ENCODE measurements at places on chromosomes 7 and 10.

- peak; percentile 77 for DNase-seq
Observed at GRCh38 chr7:96321658-96322372, at the start of gene SLC25A13. TSS of gene SLC25A13 (minus strand) at chr7:96322098. CDS start at chr7:96321956, 142 bp downstream.

DNA sequence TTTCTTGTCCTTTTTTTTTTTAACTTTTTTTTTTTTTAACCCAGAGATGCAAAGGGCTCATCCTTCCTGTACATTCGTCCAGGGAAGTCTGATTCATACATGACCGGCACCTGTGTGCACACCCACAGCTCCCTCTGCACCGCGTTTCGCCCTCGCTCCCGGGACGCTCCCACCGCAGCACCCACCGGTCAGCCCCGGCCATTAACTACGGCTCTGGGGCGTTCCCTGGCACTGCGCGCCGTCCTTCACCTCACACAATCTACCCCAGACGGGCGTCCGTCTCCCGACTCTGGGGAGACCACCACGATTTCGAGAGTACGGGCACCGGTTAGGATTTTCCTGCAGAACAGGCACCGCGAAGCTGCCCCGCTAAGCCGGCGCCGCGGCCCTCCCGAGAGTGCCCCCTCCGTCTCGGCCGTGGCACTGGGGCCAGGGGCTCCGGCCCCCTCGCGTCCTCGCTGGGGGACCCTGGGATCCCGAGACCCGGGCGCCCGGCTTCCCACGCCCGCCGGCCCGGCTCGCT, 452 bp downstream of the ATE1 start:
- DNase-seq = peak; percentile 63

- DNase-seq = no peak
Observed at GRCh38 chr10:45354261-45354660, 19.8 kb upstream of the ALOX5 start.

GRCh38 chr7:116829493-116829892, 32.9 kb upstream of the CAPZA2 start:
- DNase-seq = no peak

- no peak for DNase-seq
Observed at GRCh38 chr10:15238555-15239335, 70.3 kb upstream of the NMT2 start.

DNA sequence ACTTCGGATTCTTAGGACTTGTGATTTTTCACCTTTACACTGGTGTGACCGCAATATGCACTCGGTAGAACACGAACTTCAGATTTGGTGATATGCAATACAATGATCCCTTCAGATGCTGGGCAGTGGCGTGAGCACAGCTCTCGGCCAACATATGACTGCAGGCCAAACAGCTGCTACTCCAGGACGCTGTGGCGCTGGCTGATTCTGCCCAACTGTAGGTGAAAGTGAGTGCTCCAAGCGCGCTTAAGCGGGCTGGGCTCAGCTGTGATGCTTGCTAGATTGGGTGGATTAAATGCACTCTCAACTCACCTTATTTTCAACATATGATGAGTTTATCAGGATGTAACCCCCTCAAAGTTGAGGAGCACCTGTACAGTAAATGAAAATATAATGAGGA, 137.6 kb upstream of the RET start:
- DNase-seq = no peak

- no peak for DNase-seq
Observed at GRCh38 chr10:44382131-44382858, 2.6 kb downstream of the CXCL12 start.

DNA sequence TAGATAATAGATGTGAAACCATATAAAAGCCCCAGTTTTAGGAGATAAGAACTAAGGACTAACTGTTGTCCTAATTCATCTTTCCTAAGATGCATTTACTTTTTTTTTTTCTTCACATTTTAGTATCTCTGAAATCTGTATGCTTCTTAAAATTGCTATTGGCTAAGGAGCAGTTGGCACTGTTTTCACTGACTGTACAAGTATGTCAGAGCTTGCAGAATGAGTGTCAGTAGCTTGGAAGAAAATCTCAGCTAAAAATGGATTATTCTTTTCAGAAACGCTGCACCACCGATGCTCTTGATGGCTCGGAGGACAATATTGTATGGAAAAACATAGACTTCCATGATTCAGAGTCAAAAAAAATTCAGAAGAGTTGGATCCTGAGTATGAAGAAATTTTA, 91.1 kb upstream of the DNAJB12 start:
- no peak for DNase-seq

DNA sequence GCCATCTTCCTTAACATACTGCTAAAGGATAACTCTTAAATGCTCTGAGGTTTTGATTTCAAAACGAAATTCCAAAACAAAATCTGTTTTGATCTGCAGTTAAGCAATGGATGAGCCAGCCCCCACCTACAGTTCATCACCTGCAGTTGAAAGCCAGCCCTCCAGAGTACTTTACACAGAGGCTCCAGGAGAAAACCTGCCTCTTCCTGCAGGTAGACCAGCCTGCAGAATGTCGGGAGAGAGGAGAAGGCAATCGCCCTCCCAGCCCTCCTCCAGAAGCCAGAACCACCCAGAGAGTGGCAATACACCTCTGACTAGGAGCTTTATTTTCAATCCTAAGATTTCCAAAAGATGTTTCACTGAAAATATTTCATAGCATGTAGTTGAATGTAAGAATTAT, 798.1 kb downstream of the GATA3 start:
- no peak for DNase-seq

DNA sequence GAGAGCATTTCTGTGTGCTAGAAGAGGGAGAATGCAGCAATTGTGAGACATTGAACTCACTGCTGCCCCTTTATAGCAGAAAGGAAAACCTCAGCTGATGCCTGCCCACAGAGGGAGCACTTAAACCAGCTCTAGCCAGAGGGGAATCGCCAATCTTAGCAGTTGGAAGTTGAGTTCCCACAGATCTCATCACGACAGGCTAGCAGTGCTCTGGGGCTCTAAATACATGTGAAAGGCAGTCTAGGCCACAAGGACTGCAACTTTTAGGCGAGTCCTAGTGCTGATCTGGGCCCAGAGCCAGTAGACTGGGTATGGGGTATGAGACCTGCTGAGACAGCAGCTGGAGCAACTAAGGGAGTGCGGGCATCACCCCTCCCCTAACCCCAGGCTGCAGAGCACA, 25.2 kb upstream of the PRR15 start:
- DNase-seq = no peak

GRCh38 chr7:32937344-32938174, 19.7 kb upstream of the FKBP9 start:
- DNase-seq = peak; percentile 3

DNA sequence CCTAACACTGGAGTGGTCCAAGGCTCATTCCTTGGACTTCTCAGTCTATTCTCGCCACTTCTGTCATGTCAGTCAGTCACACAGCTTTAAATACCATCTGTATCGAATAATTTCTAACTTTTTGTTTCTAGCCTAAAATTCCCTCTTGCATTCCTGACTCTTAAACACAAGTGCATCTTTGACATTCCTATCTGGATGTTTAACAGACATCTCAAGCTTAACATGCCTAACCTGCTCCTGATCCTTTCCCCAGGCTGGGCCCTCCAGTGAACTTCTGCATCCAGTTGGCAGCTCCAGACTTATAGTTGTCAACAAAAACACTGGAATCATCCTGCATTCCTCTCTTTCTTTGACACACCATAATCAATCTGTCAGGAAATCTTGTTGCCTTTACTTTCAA, 4.5 kb upstream of the ABCB4 start:
- DNase-seq = no peak

GRCh38 chr10:78272329-78272728, 238.7 kb downstream of the RPS24 start:
- DNase-seq = no peak

GRCh38 chr7:21891291-21891690, 54.4 kb downstream of the CDCA7L start:
- DNase-seq = no peak

DNA sequence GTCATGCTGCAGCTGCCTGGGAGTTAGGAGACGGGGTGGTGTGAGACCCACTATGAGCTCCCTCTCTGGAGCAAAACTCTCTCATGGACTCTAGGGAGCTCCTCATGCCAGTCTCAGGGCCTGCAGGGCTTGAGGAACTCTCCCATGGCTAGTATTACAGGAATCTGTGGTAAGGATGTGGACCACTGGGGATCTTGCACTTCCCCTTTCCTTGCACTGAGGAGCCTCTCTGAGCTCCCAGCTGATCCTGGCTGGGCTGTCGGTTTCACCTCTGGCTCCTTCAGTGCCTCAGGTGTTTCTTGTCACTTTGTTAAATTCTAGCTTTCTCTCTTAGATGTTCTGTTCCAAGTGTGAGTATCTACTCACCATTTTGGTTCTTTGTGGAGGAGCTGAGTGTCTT, 71.6 kb upstream of the IMMP2L start:
- DNase-seq = no peak

DNA sequence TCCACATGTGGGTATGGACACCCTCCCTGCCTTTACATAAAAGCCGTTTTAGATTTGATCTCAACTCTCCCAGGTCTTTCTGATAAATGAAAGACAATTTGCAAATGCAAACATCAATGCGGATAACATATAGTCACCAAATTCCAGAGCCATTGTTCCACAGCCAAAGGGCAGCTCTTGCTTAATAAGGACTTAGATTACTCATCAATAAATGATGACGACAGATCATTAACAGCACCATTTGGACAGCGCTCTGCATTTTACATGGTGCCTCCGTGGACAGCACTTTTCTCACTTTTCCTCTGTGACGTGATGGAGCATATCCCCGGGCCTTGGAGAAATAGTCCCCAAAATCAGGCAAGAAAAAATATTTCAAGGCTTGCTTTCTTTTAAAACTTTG, 370.3 kb upstream of the CELF2 start:
- no peak for DNase-seq

DNA sequence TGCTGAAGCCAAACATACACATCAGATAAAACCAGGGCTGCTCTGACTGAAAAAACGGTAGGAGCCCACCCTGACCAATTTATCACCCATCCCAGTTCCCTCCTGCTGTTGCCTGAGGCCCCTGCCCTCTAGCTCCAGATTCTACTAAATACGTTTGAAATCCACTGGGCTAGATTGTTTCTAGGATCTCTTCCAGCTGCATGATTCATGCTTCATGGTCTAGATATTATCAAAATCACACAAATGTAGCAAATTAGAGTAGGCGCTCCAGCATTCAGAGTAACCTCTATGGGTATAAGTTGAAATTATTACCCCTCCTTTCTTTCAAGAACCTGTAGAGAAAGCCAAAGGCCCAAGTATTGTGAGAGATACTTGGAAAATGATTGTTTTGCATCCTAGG, 151.2 kb upstream of the FAM13C start:
- no peak for DNase-seq

DNA sequence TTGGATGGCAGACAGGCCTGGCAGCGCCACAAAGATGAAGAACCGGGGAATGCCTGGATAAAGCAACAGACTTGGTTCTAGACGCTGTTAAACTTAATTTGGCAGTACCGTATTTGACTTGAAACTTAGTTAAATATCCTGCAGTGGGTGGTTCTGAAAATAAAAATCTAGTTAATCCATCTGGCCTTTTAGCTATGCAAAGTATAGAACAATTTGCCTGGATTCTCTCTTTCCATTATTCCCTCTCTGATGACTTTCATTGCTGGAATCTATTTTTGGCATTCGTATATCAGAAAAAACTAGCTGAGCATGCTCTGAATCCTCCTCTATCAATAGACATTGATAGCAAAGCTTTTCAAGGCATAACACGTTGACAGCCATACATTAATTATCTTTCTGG, 203.6 kb downstream of the MACC1 start:
- DNase-seq = no peak

DNA sequence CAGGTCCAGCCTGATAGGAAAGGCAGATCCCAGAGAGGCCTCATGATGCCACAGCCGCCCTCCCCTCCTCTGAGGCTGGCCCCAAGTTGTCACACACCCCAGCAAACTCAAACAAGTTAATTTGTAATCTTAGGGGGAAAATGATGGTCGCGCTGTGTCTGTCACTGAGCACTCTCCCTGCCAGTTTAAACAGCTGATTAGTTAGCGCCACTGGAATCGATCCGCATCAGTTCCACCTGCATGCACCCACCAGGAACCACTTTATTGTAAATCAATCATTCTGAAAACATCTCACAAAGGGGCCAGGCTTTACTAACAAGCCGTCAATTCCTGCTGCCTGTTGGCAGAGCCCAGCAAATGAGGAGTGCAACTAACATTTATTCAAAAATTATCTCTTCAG, 870.9 kb downstream of the KCNMA1 start:
- no peak for DNase-seq

DNA sequence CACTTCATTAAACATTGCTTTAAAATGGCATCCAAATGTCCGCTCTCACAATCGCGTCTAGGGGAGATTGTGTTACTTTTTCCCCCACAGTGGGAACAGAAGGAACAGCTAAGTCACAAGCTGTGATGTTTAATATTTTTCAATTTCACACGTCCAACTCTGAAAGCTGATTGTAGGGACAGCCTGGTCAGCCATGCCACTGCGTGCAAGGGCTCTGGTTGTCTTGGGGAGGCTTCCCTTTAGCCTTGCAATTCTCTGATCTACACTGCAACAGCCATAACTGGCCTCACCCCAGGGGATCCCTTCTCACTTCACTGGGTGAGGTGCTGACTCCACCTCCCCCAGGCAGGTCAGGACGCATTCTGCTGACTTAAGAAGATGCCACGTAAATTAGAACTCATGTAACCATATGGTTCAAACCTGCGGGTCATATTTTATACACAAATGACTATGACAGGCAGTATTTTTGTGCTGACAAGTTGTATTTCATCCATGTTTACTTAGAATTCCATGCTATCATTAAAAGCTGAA, 425.2 kb upstream of the NFE2L3 start:
- no peak for DNase-seq

GRCh38 chr10:13797164-13797563, 210.4 kb downstream of the PRPF18 start:
- DNase-seq = no peak

- no peak for DNase-seq
Observed at GRCh38 chr10:131806146-131806545, 94.7 kb upstream of the PPP2R2D start.

DNA sequence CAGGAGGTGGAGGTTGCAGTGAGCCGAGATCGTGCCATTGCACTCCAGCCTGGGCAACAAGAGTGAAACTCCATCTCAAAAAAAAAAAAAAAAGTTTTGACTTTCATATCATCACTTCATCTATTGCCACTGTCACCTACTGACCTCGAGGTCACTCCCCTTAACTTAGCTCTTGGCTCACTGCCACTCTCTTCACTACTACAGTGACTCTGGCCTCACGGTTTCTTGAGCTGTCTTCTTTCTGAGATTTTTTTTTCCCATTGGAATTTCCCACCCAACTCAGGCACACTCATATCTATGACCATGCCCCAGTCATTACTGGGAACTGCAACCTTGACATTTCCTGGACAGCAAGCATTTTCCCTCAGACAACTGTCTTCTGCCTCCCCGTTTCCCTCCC, 42.6 kb upstream of the C7orf33 start:
- DNase-seq = no peak

GRCh38 chr7:150994141-150994837, 3.5 kb downstream of the NOS3 start:
- no peak for DNase-seq
